Activated CD8-positive, alpha-beta memory T cell treated with anti-CD3 and anti-CD28 coated beads for 1 hour (primary cell): ENCODE measurements at places on chromosomes 6 and 20.

GRCh38 chr6:36671687-36672375, 6.7 kb upstream of the CDKN1A start:
- no peak for DNase-seq

DNA sequence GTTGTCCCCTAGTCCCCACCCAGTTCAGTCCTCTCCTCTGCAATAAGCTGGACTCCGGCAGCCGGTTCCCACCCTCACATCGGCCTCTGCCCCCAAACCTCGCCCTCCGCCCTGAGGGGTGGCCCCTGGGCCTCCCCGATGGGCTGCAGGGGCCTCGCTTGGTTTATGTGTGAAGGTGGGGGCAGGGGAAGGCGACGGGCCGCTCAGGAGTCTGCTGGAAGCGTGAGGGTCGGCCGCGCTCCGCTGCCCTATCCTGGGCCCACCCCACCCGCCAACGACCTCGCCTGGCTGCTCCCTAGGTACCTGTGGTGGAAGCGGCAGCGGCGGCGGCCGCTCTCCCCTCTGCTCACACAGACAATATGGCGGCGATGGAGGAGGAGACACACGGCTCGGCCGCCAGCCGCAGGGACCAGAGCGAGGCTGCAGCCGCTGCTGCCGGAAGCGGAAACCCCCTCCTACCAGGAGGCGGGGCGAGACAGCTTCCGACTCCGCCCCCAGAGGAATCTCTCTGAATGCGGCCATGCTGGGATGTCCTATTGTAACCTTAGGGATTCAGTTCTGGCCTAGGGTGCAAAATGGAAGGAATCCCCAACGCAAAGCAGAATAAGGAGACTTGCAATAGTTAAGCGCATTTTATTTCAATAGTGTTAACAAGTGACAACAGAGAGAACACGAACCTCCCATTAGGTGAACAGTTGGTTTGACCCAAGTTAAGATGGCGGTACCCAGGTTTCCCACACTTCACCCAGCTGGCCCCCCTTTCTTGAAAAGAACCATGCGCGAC, at the start of gene CSNK2A1:
Gene CSNK2A1, minus strand, starts transcription at position 422 of the 784 bp plus-strand sequence. CDS start 35,239 bp downstream, outside the sequence.
- DNase-seq = peak; percentile 96

GRCh38 chr20:59022754-59023153, 3.5 kb downstream of the TUBB1 start:
- DNase-seq = no peak

- no peak for DNase-seq
These were observed 572.0 kb upstream of the MAN1A1 start for GRCh38 chr6:119921491-119922010.

DNA sequence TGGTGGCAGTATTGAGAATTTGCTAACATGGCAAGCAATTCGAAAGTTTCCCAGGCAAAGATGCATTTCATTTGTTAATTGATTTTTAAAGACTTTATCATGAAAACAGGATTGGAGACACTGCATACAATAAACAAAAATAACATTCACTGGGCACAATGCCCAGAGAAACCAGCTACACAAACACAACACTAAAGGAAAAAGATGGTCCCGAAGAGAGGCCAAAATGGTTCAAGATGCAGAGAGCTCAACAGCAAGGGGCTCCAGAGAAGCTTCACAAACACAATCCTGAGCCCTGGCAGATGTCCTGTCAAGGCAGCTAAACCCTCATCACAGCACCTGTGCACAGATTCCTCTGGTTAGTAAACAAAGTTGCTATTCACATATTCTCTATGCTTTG, 79.3 kb downstream of the INSM1 start:
- no peak for DNase-seq

- peak; percentile 59 for DNase-seq
These were observed 1.0 kb upstream of the DDAH2 start for GRCh38 chr6:31729979-31730630.

DNA sequence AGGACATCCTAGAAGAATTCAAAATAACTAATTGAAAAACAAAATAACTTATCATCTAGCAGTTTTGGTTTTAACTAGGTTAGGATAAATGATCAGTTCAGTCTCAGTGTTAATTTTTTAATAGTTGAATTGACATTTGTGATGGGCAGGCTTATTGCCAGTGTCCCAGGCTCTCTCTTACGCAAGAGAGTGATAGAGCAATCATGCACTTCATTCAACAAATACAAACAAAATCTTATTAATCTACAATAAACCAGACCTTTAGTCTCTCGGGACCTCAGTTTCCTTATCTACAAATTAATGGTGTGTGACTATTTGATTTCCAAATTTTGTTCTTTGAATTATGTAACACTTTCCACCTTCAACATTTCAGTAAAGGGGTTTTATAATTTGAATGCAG, 385.9 kb upstream of the JAG1 start:
- no peak for DNase-seq

GRCh38 chr6:134373282-134373922, 55.5 kb upstream of the SGK1 start:
- DNase-seq = no peak

DNA sequence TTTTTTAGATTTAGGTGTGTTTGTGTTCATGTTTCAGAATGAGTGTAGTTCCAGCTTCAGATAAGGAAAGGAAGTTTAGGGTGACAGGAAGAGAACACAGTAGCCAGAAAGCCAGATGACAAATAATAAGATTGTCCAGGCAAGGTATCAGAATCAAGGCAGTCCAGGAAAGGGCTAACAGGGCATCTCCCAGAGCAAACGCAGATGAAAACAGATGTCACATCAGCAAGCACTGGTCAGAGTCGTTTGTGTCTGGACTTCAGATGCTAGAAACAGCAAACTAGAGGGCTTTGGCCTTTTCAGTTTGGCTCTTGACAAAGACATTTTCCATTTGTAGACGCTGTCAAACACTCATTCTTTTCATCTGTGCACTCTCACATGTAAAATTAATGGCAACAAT, 65.5 kb downstream of the VIP start:
- no peak for DNase-seq

DNA sequence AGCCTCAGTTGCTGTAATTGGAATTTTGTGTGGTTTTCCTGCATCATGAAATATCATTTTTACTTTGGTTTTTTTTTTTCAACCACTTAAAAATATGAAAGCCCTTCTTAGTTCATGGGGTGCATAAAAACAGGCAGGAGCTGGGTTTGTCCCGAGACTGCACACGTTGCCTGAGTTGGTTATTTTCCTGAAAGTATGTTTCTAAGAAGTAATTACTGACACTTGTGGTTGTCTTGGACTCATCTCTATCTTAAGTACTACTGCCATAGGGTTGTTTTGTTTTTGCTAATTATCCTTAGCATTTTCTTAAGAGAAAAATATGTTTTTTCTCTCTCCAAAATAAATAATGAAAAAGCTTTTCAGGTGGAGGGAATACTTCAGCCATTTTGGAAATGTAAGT, 40.1 kb downstream of the FAM120B start:
- DNase-seq = no peak

DNA sequence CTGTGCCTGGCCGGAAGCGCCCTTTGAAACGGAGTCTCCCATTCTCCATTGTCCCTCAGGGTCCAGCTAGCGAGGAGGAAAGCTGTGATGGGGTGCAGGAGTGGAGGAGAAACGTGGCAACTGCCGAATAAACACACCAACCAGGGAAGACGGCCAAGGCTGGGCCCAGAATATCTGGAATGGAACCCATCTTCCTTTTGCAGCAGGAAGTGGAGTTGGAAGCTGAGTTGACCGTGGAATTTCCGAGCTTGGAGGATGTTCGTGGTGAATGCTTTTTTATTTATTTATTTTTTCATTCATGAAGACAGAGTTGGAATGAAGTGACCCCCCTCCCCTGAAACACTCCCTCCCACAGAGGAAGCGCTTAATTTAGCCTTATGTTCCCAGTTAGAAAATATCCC, 105.6 kb upstream of the RNF24 start:
- DNase-seq = no peak

GRCh38 chr6:93516441-93516840, 97.1 kb upstream of the EPHA7 start:
- no peak for DNase-seq

DNA sequence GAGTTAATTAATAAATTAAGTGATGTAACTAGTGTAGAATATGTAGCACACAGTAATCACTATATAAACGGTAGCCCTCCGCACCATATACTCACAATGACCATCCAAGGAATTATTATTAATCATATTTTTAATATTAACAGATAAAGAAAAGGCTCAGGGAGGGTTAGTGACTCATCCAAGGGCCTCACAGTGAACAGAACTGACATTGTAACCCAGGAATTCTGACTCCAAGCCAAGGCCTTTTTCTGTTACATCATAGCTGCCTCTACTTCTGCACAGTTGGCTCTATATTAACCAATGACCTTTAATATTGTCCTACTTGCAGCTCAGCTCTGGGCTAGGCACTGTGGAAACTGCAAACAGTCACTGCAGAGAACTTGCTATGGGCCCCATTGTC, 117.5 kb upstream of the SIRPG start:
- no peak for DNase-seq

- DNase-seq = no peak
These were observed 60.1 kb upstream of the RALGAPA2 start for GRCh38 chr20:20772497-20773085.

DNA sequence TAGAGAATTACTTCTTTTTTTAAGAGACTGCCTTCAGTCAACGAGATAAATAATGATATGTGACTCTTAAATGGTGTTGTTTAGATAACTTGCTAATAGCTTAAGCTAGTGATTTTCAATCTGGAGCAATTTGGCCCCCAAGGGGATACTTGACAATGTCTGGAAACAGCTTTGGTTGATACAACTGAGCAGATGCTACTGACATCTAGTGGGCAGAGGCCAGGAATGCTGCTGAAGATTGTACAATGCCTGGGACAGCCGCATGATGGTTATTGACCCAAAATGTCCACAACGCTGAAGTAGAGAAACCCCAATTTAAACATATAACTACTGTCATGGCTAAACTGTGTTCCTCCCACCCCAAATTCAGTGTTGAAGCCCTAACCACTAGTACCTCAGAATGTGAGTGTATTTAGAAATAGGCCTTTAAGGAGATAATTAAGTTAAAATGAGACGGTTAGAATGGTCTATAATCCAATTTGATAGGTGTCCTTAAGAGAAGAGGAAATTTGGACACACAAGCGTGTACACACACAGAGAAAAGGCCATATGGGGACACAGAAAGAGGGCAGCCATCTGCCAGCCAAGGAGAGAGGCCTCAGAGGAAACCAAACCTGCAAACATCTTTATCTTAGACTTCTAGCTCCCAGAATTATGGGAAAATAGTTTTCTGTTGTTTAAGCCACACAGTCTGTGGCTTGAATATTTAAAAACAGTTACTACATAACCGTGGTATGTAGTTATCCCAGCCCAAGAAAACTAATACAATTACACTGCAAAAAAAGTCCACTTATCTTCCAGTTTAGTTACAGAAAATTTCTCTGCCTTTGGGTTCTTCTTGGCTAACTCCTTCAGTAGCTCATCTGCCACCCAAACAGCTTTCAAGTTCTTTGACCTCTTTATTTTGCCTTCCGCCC, 22.2 kb downstream of the RWDD2A start:
- peak; percentile 5 for DNase-seq
